ENCODE measurements at places on chromosomes 2 and 18.

GRCh38 chr2:133484106-133484505 lies 84.2 kb downstream of the NCKAP5 start:
- no peak for DNase-seq

DNA sequence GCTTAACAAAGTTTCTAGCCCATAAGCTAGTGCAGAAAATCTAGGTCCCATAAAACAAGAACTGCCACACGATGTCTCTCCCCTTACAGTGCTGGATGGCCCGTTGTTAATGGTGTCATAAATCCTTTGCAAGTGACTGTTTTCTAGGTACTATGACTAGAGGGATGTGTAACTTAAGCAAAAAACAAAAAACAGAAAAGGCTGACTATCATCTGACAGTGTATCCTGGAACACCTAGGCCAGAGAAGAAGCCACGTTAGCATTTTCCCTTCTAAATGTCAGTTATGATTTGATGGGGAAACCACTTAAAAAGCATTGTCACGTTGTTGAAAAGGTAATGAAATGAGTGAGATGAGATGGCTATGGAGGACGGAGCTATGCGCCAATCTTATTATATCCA lies 2.4 kb downstream of the CASP8 start:
- no peak for DNase-seq

- DNase-seq, result no peak
Observed at GRCh38 chr2:173705656-173706055, 259.5 kb downstream of the SP3 start.

DNA sequence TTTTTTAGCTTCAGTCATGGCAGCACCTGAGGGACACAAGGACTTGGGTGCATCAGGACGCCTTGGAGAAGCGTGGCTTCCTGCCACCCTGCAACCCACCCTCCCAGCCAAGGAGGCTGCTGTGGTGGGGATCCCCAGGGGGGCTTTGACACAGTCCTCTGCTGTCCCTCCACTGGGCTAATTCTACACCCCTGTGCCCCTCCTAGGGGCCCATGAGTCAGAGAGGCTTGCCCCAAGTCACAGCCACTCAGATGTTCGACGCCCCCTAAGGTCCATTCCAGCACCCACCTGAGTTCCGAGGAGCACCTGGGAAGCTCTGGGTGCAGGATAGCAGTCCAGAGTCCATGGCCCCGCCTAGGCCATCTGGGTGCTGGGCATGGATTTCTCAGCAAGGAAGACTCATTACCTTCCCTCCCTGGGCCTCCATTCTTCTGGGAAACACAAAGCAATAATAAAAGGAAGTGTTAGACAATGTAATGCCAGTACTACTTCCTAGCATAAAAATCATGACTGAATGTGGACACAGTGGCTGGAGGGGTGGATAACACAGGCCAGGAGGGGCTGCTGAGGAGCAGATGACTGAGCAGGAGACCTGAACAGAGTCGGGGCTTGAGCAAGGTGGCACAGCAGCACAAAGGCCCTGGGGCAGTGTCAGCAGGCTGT lies 3.7 kb downstream of the ALPG start:
- no peak for DNase-seq

DNA sequence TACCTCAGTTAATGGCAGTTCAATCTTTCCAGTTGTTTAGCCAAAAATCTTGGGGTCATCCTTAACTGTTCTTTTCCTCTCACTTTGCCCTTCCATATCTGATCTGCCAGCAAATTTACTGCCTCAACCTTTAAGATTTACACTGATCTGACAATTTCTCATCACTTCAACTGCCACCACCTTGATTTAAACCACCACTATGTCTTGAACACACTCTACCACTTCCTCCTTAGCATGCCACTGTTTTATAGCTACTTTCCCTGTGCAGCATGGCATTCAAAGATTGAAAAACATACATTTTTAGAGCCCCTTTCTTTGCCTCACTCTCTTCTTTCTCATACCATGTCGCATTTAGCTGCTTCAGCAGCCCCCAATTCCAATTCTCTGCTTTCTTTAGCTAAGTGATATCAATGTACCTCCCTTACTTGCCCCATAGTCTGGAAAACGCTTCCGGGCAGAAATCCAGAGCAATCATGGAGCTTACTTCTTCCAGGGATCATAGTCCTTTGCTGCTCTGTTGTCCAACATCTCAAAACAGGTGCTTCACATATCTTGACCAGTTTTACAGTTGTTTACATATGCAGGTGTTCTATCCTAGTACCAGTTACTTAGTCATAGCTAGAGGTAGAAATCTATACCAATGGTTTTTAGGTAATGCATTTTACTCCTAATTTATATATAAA lies 10.9 kb downstream of the PGAP1 start:
- DNase-seq, result no peak

GRCh38 chr2:120680136-120680761 lies 55.4 kb upstream of the GLI2 start:
- DNase-seq, result peak; percentile 90

DNA sequence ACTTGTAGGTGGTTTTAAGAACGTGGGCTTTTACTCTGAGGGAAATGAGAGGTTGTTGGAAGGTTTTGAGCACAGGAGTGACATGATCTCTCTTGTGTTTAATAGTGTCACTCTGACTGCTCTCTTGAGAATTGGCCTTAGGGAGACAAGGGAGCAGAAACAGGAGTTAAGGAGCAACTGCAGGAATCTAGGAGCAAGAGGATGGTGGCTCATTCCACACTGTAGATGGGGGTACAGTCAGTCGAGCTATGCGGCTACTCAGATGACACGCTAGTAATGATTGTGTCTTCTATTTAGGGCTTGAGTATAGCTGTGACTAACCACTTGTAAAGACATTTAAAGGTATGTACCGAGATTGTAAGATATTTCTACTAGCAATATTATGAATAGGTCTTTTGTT lies 87.4 kb downstream of the RPRM start:
- no peak for DNase-seq

DNA sequence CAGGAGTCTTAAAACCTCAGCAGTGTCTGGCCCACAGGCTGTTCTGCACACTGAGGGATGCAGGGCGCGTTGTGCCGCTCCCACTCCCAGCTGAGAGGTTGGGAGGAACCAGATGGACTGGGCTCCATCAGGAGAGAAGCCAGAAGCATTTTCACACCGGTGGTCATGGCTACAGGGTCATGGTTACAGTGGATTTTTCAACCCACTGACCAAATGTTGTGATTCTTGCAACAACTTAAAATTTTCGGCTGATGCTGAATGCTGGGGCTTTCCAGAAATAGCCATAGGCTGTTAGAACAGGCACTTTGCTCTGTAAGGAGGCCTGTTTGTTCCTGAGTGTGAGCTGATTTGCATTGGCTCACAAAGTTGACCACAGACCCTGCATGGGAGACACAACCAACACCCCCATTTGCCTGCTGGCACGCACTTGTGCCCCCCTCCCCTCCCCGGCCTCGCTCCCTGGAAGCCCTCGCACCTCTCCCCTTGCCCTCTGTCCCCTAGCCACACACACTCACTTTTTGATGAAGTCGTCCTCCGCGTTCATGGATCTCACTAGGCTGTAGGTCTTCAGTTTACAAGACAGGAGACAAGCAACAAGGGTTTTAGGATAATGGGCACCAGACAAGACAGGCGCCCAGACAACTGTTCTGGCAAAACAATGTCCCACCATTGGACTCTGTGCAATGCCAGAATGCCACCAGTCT lies 3.4 kb downstream of the LPIN1 start:
- peak; percentile 77 for DNase-seq

- DNase-seq, result no peak
Observed at GRCh38 chr2:164826293-164827243, 15.1 kb downstream of the COBLL1 start.

GRCh38 chr2:134739879-134740301 lies 21.1 kb upstream of the TMEM163 start:
- DNase-seq, result no peak

GRCh38 chr18:55283309-55283708 lies 304.7 kb downstream of the TCF4 start:
- no peak for DNase-seq

DNA sequence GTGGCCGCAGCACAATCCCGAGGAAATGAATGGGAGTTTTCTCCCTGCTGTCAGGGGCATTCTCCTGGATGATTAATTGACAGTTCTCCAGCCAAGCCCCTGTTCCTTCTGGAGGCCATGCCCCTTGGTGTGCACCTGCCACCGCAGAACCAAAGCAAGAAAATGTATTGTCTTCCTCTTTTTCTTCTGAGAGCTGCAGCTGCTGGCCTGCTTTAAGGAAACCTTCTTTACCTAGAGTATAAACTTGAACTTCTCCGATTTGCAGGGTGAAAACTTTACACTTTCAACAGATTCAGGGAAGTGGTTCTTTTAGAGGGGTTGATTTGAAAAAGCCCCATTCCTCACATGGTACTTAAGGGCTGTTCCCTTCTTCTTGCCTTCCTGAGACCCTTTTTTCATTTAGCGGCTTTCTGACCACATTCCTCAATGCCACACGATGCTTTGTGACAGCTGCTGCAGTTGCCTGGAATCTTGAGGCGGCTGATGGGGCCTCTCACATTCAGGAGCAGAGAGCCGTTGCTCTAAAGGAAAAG lies 402.8 kb downstream of the TXNL1 start:
- no peak for DNase-seq

- DNase-seq, result no peak
Observed at GRCh38 chr2:35495182-35495581, 860.4 kb upstream of the CRIM1 start.

DNA sequence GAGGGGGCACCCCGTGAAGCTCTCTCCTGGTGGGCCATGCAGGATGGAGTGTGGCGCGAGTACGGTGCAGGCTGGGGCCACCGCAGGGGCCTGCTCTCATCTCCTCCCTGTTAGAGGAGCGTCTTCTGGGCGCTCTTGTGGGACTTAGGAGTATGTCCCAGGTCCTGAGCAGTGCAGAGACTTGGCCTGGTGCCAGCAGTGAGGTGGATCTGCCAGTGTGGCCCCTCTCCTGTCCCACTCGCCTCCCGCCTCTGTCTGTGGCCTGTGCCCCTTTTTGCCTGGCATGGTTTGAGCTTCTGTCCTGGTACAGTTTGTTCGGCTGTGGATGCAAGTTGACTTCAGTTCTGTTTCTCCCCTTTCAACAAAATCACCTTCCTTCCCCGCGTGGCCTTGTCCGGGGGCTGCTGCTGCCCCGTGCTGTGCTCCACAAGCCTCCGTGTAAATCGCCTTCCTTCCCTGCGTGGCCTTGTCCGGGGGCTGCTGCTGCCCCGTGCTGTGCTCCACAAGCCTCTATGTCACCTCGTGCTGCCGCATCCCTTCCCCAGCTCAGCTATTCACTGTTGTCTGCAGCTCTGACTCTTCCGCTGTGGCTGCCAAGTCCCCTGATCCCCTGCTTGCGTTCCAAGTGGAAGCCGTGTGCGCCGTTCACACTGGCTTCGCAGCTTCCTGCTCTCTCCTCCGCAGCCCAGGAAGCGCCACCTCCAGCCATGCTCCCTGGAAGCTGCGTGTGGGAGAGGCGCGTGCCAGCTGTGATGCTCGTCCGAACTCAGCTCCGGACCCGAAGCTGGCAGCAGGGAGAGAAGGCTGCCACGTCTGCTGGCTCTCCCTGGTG lies 13.7 kb downstream of the LDLRAD4 start:
- DNase-seq, result no peak

DNA sequence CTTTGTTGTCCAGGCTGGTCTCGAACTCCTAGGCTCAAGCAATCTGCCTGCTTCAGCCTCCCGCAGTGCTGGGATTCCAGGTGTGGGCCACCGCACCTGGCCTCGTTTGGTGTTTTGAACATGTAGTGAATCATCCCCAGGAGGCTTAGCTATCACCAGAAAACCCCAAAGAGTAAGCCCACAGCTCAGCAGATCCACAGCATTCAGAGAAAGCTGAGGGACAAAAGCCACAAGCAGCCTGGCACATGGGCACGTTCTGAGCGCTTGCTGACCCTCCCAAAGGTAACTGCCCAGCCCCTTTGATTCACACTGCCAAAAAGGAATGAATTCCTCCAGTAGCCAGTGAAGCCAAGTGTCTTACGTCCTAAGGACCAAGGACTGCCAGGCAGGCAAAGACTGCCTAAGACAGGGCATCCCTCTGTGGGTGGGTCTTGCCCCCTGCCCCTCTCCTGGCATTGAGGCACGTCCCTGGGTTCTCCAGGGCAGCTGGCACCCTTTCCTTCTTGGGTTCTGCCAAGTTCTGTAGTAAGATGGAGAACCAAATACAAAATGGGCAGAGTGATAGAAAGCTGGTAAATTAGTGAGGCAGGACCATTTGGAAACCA lies 31.7 kb downstream of the MBP start:
- no peak for DNase-seq

GRCh38 chr2:234795272-234795920 lies 156.4 kb upstream of the SH3BP4 start:
- peak; percentile 16 for DNase-seq

GRCh38 chr2:121776361-121776760 lies 20.9 kb downstream of the TSN start:
- no peak for DNase-seq
